Activated naive CD4-positive, alpha-beta T cell treated with anti-CD3 and anti-CD28 coated beads for 36 hours (primary cell): ENCODE measurements at places on chromosomes 2 and 18. TPM values are rescaled to one million over a fixed set of nuclear protein-coding genes. Genes with fewer than 3 reads are reported as not detected.
A peak's percentile ranks its signal among the peaks of the same experiment; 100 is the strongest.

- no peak for DNase-seq
- no peaks in the 10 kb centered on the region for H3K27me3 ChIP-seq
- H3K36me3 ChIP-seq: peaks cover 41% of the 10 kb centered on the region
- peak overlapping the region; percentile 95 for H3K27ac ChIP-seq
- H3K4me1 ChIP-seq: peaks cover 53% of the 10 kb centered on the region
Observed at GRCh38 chr2:55231546-55232083, 478 bp downstream of the CLHC1 start.

- peaks cover 66% of the 10 kb centered on the region for H3K27me3 ChIP-seq
- no peak for DNase-seq
- peaks cover 18% of the 10 kb centered on the region for H3K4me1 ChIP-seq
- H3K4me3 ChIP-seq: peak overlapping the region; percentile 29
- no peak overlapping the region for H3K27ac ChIP-seq
Observed at GRCh38 chr2:218960309-218961165, 1.1 kb downstream of the CDK5R2 start.

Gene IKZF2
- total RNA-seq: 1.7 TPM

DNA sequence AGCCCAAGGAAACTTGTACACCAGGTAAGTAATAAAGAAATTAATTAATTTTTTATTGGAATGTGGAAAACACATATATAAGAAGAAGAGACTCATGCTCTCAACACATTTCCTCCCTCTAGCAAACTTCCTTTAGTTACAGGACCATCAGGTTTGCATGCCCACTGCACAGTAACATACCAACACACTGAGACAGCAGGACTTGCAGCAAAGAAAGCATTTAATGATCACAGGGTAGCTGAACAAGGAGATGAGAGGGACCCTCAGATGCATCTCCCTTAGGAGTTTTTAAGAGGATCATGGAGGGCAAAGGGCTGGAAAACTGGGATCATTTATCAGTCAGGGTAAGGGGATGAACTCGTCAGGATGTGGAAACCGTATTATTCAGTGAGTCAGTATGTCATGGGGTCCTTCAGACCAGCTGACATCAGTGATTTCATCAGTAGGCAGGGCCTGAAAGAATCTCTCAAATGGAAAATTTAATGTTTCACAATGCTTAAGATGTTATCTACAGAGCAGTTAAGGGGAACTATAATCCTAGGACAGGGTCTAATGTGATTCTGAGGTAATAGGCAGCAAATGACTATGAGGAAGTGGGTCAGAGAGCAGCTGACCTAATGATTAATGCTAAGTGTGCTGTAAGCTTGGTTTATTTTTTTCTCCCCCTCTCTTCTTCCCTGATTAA is 193.8 kb upstream of the RND3 start:
- H3K4me3 ChIP-seq: no peak overlapping the region
- no peaks in the 10 kb centered on the region for H3K4me1 ChIP-seq
- DNase-seq: no peak
- H3K36me3 ChIP-seq: no peaks in the 10 kb centered on the region
- no peaks in the 10 kb centered on the region for H3K27me3 ChIP-seq

Gene AP1S3
- total RNA-seq: 10.7 TPM

DNA sequence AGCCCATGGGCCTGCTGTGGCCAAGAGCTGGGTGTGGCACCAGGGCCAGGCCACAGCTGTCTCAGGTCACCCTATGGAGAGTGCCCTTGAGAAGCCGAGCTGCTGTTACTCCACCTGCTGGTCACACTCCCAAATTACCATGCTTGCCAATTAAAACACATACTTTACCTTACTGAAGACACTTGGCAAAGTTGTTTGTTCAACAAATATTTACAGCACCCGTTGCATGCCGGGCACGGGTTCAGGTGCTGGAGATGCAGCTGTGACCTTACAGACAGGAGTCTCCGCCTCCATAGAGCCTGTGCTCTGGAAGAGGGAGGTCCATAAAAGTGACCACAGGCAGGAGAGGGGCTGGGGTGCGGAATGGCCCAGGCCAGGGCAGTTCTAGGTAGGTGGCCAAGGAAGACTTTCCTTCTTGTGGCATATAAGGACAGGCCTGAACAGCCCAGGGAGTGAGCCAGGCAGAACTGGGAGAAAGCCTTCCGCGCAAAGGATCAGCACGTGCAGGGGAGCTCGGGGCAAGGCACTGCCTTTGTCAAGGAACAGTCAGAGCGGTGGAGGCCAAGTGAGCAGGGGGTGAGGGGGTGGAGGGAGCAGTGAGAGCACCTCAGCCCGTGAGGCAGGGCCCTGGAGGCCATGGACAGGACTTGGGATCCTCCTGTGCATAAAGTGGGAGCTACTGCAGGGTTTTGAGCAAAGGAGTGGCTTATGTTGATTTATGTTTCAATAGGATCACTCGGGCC is 23.6 kb upstream of the RBM44 start:
- no peaks in the 10 kb centered on the region for H3K4me1 ChIP-seq
- peak; percentile 70 for DNase-seq
- H3K27me3 ChIP-seq: no peaks in the 10 kb centered on the region

DNA sequence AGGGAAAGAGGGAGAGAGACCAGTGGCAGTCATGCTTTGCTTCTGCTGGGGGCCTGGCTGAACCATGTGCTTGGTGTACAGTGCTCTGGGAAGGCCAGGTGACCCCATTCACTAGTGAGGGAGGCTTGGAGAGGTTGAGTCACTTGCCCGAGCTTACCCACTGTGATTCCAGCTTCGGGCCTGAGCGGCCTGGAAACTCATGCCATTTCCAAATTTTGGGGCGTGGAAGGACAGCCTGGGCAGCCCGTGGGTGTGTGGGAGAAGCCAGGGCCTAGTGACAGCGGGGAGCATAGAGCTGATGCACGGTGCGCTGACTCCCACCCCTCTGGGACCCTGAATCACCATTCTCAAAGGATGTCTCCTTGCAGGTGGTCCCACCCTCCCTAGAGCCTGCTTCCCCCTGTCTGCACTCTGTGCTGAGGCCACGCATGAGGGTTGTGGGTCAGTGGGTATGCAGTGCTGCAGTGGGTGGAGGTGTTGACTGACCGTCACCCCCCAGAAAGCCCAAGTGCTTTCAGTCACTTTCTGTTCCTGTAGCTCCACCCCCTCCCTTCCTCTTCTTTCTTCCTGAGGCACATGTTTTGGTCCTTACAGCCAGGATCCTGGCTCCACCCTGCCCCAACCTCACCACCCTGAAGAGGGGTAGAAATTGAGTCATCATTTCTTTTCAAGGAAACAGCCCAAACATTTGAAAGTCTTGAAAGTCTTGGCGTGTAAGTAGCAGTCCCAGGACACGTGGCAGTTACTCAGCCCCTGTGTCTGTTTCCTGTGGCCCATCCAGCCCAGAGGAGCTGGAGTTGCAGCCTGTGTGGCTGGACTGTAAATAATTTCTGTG is 69.3 kb upstream of the MCFD2 start:
- H3K4me3 ChIP-seq: peak overlapping the region; percentile 8
- H3K4me1 ChIP-seq: peaks cover 69% of the 10 kb centered on the region
- H3K36me3 ChIP-seq: peaks cover 27% of the 10 kb centered on the region

GRCh38 chr18:46301571-46301970 is 197.4 kb downstream of the HAUS1 start:
- no peaks in the 10 kb centered on the region for H3K4me1 ChIP-seq
- no peak overlapping the region for H3K4me3 ChIP-seq
- H3K36me3 ChIP-seq: no peaks in the 10 kb centered on the region
- DNase-seq: no peak
- H3K27me3 ChIP-seq: no peaks in the 10 kb centered on the region
- H3K27ac ChIP-seq: no peak overlapping the region

DNA sequence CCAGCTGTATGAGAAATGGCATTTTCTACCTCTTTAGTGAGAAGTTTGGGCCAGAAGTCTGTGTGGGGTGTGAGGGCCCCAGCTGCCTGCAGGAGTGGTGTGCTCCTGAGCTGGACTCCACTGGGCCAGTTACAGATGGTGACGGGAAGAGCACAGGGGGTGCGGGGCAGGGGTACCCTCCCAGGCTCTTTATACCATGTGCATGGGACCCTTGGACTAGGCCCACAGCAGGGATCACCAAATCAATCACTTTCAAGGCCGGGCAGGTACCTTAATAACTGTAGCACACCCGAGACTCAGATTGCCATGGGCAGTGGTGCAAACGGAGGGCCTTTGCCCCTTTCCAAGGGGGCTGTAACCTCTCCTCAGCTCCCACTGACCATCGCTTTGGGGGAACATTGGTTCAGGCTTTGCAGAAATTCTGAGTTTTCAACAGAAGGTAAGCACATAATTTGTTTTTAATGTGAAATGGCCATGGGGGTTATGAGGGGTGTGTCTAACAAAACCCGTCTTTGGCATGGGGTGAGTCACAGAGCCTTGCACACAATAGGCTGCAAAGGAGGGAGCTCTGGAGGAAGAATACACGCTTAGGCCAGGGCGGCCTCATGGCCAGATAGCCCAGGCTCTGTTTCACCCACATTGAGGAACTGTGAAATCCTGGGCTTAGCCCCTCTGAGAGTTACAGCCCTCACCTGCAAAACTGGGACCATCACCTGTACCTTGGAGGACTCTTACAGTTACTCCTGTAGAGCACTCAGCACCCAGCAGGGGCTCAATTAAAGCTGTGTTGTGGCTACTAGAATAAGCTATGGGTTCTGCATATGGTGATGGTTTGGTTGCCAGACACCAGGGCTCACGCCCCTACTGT is 141.0 kb upstream of the BCL2L11 start:
- H3K27ac ChIP-seq: no peak overlapping the region
- H3K27me3 ChIP-seq: no peaks in the 10 kb centered on the region
- no peaks in the 10 kb centered on the region for H3K4me1 ChIP-seq
